ENCODE measurements at places on chromosomes 1 and 21.

GRCh38 chr1:200257235-200257634 is 152.6 kb downstream of the ZNF281 start:
- no peak for DNase-seq

- DNase-seq, result no peak
Observed at GRCh38 chr1:156475568-156476500, 24.7 kb downstream of the MEF2D start.

GRCh38 chr1:56355422-56355821 is 223.9 kb downstream of the PLPP3 start:
- no peak for DNase-seq

DNA sequence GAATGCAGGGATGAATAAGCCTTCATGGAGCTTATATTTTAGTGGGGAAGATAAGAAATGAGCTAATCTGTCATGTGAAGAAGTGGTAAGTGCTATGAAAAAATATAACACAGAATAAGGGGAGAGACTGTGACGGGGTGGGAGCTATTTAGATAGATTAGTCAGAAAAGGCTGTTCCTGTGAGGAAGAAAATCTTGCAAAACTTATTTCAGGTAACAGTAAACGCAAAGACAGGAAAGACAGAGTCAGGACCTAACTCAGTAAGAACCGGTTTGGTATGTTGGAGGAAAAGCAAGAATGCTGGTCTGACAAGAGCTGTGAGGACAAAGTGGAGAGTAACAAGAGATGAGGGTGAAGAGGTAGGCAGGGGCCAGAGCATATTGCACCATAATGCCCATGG is 22.0 kb downstream of the GNAI3 start:
- DNase-seq, result no peak

GRCh38 chr1:18881642-18882431 is 20.5 kb downstream of the ALDH4A1 start:
- DNase-seq, result no peak

DNA sequence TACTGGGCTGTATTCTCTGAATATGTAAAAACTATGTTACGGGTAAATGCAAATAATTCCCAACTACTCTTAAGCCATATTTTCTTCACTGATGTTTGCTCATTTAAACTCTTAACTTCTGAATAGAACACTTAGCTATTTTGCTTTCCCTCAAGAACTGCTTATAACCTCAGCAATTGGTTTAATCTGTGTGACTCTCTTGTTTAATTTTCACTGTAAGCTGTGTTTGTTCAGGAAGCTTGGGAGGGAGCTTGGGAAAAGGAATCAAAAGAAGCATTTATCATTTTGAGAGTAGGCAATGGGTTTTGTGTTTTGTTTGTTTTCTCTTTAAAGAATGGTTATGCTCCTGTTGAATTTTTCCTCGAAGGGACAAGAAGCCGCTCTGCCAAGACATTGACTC is 24.4 kb downstream of the GNPAT start:
- no peak for DNase-seq

Data from stimulated activated CD8-positive, alpha-beta memory T cell treated with anti-CD3 and anti-CD28 coated beads, Interleukin-4, amount 100 ng/mL, for 24 hours (primary cell).